AML-193 (cell line): ENCODE measurements at places on chromosomes 11 and 22.

DNA sequence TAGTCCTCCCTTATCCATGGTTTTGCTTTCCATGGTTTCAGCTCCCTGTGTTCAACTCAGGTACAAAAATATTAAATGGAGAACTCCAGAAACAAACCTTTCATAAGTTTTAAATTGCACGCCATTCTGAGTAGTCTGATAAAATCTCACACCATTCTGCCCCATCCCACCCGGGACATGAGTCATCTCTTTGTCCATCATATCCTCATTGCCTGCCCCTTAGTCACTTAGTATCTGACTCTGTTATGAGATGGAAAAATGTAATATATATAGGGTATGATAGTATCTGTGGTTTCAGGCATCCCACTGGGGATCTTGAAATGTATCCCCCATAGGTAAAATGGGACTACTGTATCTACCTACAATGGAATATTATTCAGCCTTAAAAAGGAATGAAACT, 35.5 kb upstream of the FGF3 start:
- no peak for DNase-seq

GRCh38 chr11:2104524-2105440, 34.4 kb downstream of the IGF2 start:
- DNase-seq, result no peak

- DNase-seq, result no peak
Observed at GRCh38 chr11:1674173-1675131, 22.5 kb upstream of the KRTAP5-6 start.

GRCh38 chr11:124460459-124460858, 15.0 kb upstream of the OR8B8 start:
- DNase-seq, result no peak

- DNase-seq, result no peak
Observed at GRCh38 chr22:35568751-35569739, 28.4 kb downstream of the RASD2 start.

- no peak for DNase-seq
Observed at GRCh38 chr22:20413217-20414058, 19.5 kb downstream of the ZNF74 start.

DNA sequence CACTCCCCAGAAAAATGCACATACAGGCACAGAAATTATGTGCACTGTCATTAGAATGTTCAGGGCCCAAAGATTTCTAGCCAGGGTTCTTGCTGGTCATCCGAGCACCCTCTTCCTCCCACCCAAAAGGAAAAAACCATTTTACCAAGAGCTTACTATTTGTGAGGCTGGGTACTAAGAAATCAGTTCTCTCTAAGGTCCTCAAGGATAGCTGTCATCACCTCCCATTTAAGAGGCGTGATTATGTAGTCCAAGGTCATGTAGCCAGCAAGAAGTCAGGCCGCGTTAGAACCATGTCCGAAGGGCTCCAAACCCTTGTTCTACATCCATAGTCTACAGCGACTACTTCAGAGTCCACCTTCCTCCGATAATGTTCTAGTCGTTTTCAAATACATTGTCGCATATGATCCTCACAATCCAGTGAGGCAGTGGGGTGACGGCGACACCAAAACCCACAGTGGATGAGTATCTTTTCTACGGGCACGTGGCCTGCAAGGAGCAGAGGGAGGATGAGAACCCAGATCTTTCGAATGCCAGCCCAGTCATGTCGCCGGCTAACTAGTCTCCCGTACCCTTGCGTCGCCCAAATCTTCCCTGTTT, 634 bp downstream of the TIMM8B start:
- DNase-seq, result peak; percentile 3

DNA sequence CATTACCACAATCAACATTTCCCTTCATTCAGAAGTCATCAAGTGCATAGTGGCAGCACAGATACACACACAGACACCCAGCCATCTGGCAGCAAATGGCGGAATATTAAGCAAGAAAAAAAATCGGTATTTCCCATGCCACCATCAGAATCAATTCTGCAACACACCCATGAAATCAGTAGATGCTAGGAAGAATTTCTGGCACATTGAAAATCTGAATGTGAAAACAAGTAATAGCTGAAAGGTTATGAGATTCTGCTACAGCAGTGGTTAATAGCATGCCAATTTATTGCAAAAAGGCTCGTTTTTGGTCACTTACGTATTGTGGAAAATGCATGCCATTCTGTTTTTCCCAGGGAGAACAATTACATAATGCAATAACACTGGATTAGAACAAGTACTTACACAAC, 91.1 kb downstream of the PICALM start:
- no peak for DNase-seq

DNA sequence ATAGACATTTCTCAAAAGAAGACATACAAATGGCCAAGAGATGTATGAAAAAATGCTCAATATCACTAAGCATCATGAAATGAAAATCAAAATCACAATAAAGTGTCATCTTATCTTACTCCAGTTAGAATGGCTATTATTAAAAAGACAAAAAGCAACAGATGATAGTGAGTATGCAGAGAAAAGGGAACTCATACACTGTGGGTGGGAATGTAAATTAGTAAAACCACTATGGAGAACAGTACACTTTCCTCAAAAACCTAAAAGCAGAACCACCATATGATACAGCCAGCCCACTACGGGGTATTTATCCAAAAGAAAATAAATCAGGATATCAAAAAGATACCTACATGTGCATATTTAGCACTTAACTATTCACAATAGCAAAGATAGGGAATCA, 700.0 kb upstream of the ANO5 start:
- no peak for DNase-seq
